ENCODE measurements at places on chromosomes 3 and 15.

- no peak for DNase-seq
Measured at GRCh38 chr3:30260762-30261161, 345.6 kb upstream of the TGFBR2 start.

DNA sequence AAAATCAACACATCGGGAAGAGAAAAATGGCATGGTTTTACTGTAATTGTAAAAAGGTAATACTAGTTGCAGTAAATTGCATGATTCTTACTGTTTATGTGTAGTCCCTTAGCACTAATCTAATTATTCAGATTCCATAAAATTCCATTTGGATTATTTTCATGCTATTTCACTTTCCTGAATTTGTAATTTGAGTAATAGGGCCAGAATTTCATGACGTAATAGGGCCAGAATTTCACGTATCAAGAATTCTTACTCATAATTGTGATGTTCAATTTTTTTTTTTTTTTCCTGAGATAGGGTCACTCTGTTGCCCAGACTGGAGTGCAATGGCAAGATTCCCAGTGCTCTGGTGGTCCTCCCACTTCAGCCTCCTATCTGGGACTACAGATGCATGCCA, 2.9 kb upstream of the U2SURP start:
- DNase-seq: no peak

DNA sequence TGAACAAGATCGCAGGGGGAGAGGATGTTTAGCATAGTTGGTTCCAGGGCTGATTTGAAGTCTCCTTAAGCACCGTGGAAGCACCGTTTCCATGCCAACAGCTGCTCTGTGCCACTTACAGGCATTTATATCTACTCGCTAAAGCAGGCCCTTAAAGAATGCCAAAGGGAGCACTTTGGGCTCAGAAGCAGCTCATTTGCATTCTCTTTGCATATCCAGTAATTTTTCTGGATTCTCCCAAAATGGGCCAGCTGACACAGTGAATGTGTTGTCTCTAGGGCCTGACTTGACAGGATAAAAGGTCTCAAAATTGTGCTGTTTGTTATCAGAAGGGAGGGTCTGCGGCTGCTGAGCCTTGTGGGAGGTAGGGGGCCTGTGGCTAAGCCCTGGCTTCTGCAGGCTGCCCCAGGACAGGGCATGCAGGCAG, 138.6 kb downstream of the FBLN2 start:
- DNase-seq: no peak

DNA sequence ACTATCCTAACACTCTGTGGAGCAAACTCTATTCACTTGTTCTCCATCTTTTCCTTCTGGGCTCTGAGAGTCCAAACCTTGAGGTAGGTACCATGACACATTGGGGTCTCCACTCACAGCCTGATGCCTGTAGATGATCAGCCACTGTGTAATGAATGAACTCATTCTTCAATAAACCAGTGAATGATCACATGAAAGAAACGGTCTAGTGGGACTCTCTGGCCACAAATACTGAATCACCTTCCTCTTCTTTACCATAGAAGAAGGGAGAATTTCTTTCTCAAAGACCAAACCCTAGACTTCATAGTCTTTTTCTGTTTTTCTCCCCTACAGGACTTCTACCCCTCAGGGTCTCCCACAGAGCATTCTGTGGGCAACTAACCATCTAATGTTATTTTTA, 20.5 kb upstream of the ABHD2 start:
- no peak for DNase-seq

GRCh38 chr3:134330883-134331810, 43.1 kb downstream of the AMOTL2 start:
- DNase-seq: no peak

DNA sequence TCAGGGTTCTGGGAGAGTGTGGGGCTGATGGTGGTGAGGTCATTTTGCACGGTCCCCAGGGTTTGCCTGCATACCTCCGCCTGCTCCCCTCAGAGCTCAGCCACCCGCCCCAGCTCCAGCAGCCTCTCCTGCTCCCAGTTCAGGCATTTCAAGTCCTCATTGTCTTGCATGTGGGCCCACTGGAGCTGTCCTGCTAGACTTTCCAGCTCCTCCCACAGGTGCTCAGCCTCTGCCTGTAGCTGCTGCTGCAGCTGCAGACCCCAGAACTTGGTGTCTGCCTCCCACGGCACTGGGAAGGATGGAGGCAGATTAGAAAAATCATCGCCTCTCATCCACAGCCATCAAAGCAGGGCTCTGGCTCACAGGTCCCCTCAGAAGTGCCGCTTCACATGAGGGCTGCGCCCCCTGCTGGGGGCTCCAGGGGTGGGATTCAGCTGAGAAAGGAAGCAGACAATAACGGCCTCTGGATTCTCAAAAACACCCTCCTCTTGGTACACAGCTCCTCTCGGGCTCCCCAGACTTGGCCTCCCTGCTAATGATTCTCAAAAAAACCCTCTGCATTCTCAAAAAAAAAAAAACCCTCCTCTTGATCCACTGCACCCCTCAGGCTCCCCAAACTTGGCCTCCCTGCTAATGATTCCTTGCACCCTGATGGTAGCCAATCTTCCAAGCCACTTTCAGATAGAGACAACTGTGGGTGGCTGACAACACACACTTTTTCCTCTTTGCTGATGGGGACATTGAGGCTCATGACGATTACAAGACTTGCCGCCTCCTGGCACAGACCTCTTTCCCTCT, 89.3 kb upstream of the C2CD4B start:
- DNase-seq: peak; percentile 17

DNA sequence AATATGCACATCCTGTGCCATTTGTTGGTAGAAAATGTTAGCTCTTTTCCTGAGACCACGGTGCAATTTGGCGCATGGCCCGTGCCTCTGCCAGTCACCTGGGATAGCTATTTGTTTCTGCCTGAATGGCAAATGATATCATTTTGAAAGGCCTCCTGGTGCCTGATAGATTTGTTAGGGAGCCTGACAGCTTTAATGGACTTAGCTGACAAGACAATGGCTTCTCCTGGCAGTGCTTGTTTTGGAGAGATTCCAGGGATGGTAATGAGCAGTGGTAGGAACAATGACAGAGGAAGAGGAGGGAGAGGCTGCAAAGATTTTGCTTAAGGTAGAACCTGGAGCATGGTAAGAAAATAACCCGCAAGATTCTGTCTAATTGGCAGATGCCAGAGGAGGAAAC, 268.5 kb downstream of the CLSTN2 start:
- DNase-seq: no peak

DNA sequence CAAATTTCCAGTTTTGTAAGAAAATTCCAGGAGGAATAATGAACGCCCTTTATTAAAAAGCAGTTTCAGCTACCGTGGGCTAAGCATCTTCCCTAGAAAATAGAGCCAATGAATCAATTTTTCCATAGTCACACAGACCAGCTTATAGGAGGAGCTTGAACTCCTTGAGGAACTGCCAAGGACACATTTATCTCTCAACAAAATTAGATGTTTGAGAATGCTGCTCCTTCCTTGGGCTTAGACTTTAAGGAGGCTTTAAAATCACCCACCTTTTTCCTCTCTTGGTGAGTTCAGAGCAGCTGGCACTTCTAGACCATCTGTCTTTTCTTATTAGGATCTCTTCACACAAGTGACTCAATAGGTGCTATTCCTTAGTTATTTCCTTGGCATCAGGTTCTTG, 588.0 kb downstream of the SQOR start:
- no peak for DNase-seq

- no peak for DNase-seq
Measured at GRCh38 chr15:64824929-64825430, 467 bp downstream of the PIF1 start.

DNA sequence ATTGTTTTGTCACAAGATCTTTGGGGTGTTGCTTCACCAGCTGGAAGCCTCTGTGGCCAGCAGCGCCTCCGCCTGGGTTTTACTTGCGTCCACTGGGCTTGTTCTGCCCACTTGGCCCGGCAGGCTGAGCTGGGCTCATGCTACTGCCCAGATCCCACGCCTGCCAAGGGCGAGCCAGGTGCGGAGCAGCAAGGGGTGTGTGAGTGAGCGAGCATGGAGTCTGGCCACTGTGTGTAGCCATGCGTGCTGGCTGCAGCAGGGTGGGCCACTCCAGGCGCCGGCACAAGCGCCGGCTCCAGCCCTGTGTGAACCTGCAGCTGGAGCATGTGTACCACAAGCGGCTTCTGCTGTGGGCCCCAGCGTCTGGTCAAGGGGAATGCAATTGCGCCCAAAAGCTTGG, 416.5 kb upstream of the RGMA start:
- DNase-seq: no peak

DNA sequence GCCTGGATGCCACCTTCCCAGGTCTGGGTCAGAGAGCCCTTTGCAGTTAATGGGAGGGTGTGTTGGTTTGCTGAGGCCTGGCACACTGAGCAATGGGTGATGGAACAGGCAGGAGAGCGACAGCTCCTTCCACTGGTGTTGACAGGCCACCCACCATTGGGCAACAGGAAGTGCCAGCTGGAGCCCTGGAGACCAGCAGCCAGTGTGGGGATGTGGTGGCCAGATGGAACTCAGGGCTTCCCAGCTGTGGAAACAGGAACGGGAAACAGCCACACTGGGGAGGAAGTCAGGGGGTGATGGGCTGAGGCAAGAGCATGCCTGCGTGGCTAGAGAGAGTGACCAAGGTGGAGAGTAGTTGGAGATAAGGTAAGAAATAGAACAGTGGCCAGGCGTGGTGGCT, 9.3 kb downstream of the PSTPIP1 start:
- DNase-seq: no peak

DNA sequence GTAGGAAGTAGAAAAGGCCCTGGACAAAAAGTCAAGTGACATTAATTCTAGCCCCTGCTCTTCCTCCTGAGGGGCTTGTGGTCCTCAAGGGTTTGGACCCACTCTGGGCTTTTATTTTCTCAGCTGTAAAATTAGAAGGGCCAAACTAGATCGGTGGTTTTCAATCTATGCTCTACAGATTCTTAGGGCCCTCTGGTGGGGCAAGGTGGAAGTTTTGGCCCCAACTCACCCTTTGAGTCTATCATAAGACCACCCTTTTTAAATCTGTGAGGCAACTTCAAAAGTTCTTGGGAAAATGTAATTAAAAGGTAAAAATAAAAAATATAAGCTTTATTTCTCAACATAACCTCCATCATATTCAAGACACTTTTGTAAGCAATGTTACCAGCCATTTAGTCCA, 25.6 kb upstream of the CFAP161 start:
- no peak for DNase-seq

GRCh38 chr15:53573091-53573490, 186.4 kb downstream of the WDR72 start:
- no peak for DNase-seq
